ENCODE measurements at places on chromosomes 7 and 10. TPM values are rescaled to one million over a fixed set of nuclear protein-coding genes. Genes with fewer than 3 reads are reported as not detected.
A peak's percentile ranks its signal among the peaks of the same experiment; 100 is the strongest.

Gene KMT2E
- 124 TPM for total RNA-seq

Gene OR2A5
- total RNA-seq, result not detected

Gene LEP
- not detected for total RNA-seq

- H3K27me3 ChIP-seq, result no peaks in the 10 kb centered on the region
- no peak overlapping the region for H3K27ac ChIP-seq
- peaks cover 10% of the 10 kb centered on the region for H3K4me1 ChIP-seq
Observed at GRCh38 chr7:37698276-37698675, 14.7 kb downstream of the GPR141 start.

DNA sequence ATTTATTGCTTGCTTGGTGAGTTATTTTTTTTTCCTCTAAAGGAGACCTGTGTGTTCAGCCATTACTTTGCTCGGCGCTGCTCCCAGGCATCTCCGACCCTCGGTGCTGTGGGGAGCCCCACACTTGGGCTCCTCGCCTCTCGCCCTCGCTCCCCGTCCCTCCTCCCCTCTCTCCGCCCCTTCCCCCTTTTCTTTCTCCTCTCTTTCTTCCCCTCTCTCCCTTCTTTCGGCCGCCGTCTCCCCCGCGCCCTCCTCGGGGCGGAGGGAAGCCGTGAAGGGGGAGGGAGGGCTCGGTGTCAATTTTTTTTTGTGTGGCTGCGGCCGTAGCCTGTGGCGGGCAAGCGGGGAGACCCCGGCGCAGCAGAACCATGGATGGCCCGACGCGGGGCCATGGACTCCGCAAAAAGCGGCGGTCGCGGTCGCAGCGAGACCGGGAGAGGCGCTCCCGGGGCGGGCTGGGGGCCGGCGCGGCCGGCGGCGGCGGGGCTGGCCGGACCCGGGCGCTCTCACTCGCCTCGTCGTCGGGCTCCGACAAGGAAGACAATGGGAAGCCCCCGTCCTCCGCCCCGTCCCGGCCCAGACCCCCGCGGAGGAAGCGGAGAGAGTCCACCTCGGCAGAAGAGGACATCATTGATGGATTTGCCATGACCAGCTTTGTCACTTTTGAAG, 1.1 kb downstream of the AUTS2 start:
- no peak overlapping the region for H3K27ac ChIP-seq
- peaks cover 80% of the 10 kb centered on the region for H3K27me3 ChIP-seq
- peak; percentile 70 for DNase-seq
- peak overlapping the region; percentile 99 for H3K4me3 ChIP-seq
- peaks cover 12% of the 10 kb centered on the region for H3K4me1 ChIP-seq

GRCh38 chr7:69780379-69780778, 182.1 kb downstream of the AUTS2 start:
- no peak overlapping the region for H3K4me3 ChIP-seq
- H3K4me1 ChIP-seq, result peaks cover 16% of the 10 kb centered on the region
- no peaks in the 10 kb centered on the region for H3K36me3 ChIP-seq
- DNase-seq, result peak; percentile 35
